Stimulated activated naive CD8-positive, alpha-beta T cell treated with anti-CD3 and anti-CD28 coated beads, Interleukin-15, Interleukin-2, amounts not matched to agents 100 U/mL and 50 U/mL, for 24 hours (primary cell): ENCODE measurements at places on chromosomes 11 and 22.

- no peak for DNase-seq
Observed at GRCh38 chr22:46452195-46453005, 85.0 kb downstream of the CELSR1 start.

- DNase-seq = no peak
Observed at GRCh38 chr11:15617126-15617525, 502.4 kb downstream of the INSC start.

- no peak for DNase-seq
Observed at GRCh38 chr22:22847241-22847640, 40.4 kb upstream of the IGLL5 start.

GRCh38 chr11:59616396-59616982, 915 bp upstream of the OSBP start:
- DNase-seq = peak; percentile 94

GRCh38 chr11:4697585-4697984, at the start of gene OR51E2:
Gene OR51E2 (minus strand): TSS chr11:4697853. CDS start chr11:4682711, 15,142 bp downstream.
- no peak for DNase-seq

DNA sequence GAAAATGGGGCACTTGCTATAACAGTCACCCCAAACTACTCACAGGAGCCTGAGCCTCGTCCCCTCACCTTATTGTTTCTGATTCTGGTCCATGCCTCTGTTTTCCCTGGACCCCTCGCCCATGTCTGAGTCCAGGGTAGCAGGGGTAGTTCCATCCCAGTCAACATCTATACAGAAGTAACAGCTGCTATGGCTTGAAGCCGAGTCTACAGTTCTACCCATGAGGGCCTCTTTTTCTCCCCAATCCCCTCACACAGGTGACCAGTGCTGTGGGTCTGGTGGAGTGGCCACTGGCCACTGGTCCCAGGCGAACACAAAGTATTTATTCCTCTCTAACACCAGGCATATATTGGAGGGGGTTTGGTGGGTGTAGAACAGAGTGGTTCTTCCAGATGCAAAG, 116.4 kb downstream of the ZNF280B start:
- DNase-seq = no peak

DNA sequence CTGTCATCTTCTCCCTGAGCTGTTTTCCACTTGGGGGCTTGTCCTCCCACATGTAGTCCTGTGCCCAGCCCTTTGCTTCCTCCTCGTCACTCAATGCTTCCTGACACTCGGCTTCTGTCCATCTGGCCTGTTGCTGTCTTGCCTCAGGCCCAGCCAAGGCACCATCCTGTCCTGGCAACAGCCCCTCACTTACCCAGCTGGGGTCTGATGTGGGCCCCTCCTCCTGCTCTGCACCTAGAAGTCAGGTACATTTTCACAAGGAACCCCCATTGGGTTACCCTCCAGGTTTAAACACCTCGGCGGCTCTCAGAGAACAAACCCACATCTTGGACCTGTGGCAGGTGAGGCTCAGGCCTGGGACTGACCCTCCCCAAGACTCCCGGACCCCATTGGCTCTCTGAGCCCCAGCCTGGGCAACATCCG, 784.8 kb downstream of the TBC1D22A start:
- no peak for DNase-seq

DNA sequence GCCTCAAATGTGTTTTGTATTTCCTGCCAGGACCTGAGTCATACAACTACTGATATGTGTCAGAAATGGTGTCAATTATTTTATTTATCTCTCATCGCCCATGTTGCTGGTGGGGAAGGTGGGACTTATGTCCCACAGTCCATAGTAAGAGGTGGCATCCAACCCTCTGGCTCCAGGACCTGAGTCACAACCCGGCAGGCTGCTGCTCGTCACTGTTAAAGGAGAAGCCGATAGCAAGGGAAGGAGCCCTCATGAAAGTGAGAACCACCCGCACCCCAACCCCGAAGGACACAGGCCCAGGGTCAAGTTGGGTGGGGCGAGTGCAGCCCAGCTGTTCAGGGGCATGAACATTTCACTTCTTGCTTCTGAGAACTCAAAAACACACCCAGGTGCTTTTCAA, 33.1 kb upstream of the TP53I11 start:
- no peak for DNase-seq

DNA sequence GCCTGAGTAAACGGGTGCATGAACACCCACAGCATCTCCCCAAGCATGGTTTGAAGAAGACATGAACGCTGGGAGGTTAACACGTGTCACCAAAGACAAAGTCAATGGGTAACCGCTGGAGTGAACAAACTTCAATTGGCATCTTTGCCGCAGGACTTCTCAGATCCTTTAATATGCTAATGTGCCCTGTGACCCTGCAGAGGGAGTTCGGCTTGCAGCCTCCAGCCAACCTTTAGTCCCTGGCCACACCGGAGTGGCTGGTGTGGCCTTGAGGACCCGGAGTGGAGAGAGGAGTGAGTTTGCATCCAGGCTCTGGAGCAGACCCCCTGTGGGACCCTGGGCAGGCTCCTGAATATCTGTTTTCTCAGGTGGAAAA, 57.0 kb downstream of the FLRT1 start:
- DNase-seq = no peak

GRCh38 chr11:121552154-121552553, 99.4 kb upstream of the SORL1-AS1 start:
- DNase-seq = no peak

DNA sequence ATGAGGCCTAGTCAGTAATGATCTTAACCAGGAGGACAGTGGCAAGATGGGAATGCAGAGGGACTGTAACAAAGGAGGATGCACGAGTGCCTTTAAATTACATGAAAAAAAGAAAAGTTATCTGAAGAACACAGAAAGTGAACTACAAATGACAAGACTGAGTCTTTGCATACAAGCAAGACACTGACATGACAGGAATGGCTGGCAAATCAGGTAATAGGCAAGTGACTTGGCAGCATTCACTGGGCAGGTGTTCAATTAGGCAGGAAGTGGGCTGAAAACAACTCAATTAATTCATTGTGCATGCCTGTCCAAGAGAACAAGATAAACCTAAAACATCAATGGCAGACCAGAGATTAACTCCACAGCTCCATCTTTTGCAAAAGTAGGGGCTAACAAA, 24.0 kb downstream of the SMCO4 start:
- DNase-seq = no peak

- no peak for DNase-seq
Observed at GRCh38 chr11:57484141-57484710, 23.9 kb downstream of the RTN4RL2 start.

GRCh38 chr22:46966846-46967245, 204.4 kb downstream of the TBC1D22A start:
- no peak for DNase-seq

- peak; percentile 25 for DNase-seq
Observed at GRCh38 chr11:102940714-102941588, 14.6 kb downstream of the MMP13 start.

DNA sequence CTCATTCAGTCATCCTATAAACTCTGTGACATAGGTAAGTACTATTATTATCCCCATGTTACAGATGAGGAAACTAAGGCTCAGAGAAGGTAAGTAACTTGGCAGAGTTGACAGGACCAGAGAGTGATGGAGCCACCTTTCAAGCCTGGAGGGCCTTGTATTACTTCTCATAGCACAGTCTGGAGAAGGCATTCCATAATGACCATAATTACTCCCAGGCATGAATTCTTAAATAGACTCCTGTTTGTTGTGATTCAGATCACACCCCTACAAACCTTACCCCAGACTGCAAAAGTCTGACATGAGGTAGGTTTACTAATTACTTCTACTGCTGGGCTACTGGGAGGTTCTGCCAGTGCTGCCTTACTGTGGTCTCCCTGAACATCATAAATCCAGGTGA, 77.0 kb downstream of the CD44 start:
- no peak for DNase-seq

- DNase-seq = no peak
Observed at GRCh38 chr11:70131606-70132190, 53.6 kb downstream of the ANO1 start.

DNA sequence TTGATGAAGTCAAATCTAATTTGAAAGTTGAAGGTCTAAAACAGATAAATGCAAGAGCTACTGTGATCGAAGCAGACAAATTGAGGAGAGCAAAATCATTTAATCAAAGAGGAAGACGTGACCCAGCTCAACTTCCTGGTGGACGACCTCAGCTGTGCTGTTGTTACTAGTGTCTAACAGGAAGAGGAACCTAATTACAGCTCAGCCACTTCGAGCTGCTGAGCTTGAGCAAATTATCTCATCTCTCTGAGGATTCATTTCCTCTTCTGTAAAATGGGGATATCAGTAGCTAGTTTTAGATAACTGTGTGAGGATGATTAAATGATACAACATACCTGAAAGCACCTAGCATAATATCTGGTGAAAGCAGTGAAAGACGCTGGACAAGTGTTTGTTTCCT, 48.6 kb upstream of the OLFML1 start:
- DNase-seq = no peak

DNA sequence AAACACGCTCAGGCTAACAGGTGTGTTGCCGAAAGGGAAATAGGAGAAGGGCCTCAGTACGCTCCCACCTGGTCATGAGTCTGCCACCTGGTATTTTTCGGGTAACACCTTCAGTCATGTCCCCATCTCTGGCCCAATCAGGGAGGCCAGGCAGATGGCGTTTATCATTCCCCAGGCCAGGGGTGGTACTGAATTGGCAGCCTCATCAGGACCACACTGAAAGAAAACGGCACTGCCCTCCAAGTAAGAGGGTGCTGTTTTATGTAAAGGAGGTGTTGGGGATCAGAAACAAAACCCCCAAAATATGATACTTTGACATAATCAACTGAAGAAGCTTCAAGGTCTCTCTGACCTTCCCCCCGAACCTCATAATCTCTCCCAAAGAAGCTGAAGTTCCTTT, 58.9 kb downstream of the RCN1 start:
- no peak for DNase-seq

GRCh38 chr11:22690871-22691270, 24.5 kb downstream of the GAS2 start:
- peak; percentile 7 for DNase-seq

GRCh38 chr11:128417607-128418324, 169.6 kb downstream of the ETS1 start:
- DNase-seq = no peak

DNA sequence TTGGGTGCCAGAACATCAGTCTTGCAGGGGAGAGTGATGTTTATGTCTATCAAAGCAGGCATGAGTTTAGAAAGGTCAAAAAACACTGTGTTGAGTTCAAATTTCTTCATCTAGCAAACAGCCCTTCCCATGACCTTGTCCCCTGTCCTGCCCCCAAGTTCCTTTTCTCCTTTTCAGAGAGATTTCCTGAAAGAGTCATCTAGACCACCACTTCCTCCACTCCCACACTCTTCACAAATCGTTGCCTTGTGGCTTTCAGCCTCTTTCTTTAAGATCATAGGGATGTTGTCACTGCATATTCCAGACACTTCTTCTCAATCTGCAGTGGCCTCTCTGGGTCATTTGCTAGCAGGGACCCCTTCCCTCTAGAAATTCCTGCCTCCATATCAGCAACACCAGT, 290.5 kb downstream of the TENM4 start:
- DNase-seq = no peak

DNA sequence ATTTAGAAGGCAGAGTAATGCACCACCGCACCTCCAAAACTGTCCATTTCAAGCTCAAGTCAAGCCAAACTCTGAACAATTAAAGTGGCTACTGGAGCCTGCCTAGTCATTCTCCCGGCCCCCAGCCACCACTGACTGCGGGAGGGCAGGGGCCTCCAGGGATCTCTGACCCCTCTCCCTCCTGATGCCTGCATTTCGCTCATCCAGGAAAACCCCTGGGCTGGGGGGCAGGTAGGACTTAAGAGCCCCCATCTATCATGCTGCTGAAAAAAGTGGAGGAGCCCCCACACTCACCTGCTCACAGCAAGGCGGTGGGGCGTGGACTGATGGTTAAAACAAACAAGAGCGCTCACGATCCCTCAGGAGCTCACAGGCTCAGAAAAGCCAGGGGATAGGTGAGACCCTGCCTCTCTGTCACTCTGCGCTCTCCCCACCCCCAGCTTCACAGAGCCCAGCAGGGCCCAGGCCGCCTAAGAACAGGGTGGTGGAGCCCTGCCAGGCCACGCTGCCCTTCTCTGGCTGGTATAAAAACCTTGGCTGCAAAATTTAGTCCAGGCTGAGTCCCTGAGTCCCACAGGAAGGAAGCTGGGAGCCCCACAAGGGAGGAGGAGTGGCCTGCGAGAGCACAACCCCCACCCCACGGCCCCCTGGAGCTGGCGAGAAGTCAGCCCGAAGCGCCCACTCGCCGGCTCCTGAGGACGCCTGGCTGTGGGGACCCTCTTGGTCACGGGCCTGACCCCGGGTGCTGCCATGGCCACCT, 21.0 kb upstream of the MOB2 start:
- no peak for DNase-seq

GRCh38 chr22:37672206-37672919, 3.1 kb upstream of the LGALS1 start:
- DNase-seq = peak; percentile 26

DNA sequence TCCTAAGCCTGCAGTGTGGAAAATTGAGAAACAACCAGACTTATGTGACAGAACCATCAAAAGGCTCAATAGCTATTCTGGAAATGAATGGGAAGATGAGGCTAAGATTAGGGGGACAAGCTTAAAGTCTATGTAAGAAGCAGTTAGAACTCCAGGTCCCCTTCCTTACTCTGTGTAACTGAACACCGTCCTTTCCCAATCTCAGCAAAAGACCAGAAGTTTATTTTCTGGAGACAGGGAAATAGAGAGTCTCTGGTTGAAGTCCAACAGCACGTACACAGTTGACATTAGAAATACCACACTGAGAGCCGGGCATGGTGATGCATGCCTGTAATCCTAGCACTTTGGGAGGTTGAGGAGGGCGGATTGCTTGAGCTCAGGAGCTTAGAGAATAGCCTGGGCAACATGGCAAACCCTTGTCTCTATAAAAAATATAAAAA, 93.9 kb downstream of the CD44 start:
- DNase-seq = no peak

DNA sequence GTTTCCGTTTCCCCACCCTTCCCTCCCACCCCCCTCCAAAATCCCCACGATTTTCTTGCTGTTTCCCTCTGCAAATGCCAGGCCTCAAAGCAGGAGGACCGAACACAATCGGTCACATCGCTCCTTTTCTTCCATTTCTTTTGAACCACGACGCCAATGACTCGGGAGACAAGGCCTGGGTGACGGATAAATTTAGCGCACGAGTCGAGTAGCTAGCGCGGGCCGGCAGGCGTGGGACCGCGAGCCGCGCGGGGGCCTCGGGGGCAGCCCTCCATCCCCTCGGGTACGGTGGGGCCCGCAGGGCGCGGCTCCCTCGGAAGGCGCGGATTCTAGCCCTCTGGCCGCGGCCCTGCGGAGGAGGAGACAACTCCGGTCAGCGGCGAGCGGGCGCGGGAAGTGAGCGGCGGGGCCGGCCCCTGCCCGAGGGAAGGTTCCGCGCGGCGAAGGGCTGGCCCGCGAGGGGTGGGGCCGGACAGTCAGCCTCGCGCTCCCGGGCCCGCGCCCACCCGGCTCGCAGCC, 414 bp downstream of the JOSD1 start:
- no peak for DNase-seq

GRCh38 chr11:35293035-35293434, 126.3 kb downstream of the SLC1A2 start:
- no peak for DNase-seq
